ENCODE measurements at places on chromosomes 2 and 18.

GRCh38 chr2:25618676-25619075 is 54.7 kb downstream of the DTNB start:
- peak; percentile 40 for DNase-seq

DNA sequence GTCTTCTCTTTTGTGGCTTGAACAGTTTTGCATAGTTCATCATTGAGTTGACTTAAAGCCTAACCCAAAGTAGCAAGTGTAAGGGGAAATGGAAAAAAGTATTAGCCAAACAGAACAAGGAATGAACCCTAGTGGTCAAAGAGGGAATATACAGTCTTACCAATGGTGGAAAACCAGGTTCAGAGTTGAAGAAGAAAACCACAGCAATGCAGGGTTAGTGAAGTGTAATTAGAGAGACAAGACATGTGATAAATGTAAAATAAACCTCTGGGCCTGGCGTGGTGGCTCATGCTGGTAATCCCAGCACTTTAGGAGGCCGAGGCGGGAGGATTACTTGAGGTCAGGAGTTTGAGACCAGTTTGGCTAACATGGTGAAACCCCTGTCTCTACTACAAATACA is 2.4 kb downstream of the TTN start:
- no peak for DNase-seq

- no peak for DNase-seq
Measured at GRCh38 chr2:9166579-9167377, 39.8 kb upstream of the ASAP2 start.

DNA sequence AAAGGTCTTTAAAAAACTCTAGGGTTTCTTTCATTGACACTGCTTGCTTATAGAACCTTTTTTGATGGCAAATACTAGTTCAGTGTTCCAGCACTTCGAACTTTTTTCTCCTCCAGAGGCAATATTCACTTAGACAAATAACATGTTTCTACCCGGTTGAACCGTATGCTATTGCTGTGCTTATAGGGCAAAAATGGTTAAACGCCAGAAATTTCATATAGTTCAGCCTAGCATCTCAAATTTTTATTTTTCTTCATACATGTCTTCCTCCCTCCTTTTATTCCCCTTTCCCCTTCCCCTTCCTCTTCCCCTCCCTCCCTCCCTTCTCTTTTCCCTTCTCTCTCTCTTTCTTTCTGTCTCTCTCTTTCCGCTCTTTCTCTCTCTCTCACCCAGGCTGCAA is 96.9 kb upstream of the FSHR start:
- DNase-seq: no peak

DNA sequence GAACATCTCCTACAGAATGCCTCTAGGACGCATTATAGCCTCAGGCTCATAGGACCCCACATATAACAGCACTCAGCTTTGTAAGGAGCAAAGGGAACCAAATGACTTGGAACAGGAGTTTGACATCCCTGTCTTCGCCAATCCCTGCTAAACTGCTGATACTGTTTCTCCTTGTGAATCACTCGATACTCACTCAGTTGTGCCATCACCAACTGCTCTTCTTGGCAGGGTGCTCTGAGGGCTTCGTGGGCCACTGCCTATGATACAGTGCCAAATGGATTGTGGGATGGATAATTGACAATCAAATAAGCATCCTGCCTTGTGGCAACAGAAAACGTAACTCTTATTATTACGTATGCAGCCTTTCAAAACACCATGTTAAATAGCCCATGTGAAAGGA is 396.3 kb downstream of the RIT2 start:
- DNase-seq: no peak

GRCh38 chr2:177143444-177143843 is 69.2 kb upstream of the HNRNPA3 start:
- DNase-seq: peak; percentile 56

DNA sequence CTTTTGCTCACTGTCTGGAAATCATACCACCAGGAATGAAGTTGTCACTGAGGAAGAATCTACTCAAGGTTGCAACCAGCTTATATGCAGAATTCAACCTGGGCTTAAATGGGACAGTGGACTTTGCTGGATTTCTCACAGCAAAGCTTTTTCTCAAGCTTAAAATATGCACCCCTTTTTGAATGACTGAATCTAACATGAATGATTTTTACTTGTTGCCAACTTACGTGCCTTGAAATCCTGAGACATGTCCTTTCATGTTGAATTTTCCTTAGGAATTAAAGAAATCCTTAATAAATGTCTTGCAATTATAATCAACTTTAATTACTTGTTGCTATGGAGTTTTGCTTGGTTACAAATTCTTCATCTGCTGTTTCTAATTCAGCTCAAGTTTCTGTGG is 57.4 kb downstream of the SPP2 start:
- DNase-seq: no peak

DNA sequence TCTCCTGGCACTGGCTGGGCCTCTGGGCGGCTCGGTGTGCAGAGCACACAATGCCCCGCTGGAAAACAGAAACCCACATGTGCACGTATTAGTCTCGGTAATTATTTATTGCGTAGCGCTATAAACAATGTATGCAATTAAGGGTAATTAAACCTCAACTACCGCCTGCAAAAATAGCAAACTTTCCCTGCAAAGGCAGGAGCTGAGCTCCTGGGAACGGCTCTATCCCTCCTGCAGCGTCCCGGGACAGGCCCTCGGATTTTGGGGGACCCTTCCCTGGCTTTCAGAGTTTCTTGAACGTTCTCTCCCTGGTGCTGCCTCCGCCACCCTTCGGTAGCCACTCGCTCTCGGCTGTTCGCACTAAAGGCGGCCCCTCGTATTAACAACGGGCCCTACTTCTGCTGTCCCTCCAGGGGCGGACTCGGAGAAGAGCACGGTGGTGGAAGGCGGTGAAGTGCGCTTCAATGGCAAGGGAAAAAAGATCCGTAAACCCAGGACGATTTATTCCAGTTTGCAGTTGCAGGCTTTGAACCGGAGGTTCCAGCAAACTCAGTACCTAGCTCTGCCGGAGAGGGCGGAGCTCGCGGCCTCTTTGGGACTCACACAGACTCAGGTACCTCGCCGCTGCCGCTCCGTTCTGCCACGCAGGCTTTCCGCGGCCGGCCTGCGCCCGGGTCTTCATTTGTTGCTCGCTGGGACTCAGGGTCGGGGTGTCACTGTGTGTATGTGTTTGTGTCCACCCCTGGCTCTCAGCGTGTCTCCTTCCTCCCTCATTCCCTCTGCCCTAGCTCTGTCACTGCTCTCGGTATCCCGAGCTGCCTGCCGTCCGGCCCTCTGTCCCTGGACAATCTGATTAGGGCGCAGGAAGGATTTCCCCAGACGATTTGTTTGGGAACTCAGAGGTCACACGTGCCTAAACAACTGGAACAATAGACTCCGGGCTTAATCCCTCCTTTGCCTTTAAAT is 1.2 kb downstream of the DLX1 start:
- peak; percentile 54 for DNase-seq

Measured in hepatocyte (in vitro differentiated cells).